T-cell (primary cell): ENCODE measurements at places on chromosomes 2 and 18.

GRCh38 chr2:121093692-121094091 lies 191.3 kb downstream of the TFCP2L1 start:
- no peak for DNase-seq

DNA sequence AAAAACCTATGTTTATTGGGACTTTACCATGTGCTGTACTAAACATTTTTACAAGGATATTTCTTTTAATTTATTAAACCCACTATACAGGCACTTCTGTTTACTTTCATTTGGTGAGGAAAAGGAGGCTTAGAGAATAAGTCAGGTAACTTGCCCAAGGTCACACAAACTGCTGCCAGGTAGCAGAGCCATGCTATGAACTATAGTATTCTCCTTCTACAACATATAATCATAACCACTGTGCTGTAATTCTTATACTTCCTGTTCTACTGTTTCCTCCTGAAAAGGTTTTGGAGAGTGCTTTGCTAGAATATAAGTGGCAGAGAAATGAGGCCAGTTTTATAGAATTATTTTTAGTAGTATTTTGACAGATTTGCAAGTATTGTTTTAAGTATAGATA lies 29.5 kb downstream of the SLC39A10 start:
- DNase-seq: no peak

DNA sequence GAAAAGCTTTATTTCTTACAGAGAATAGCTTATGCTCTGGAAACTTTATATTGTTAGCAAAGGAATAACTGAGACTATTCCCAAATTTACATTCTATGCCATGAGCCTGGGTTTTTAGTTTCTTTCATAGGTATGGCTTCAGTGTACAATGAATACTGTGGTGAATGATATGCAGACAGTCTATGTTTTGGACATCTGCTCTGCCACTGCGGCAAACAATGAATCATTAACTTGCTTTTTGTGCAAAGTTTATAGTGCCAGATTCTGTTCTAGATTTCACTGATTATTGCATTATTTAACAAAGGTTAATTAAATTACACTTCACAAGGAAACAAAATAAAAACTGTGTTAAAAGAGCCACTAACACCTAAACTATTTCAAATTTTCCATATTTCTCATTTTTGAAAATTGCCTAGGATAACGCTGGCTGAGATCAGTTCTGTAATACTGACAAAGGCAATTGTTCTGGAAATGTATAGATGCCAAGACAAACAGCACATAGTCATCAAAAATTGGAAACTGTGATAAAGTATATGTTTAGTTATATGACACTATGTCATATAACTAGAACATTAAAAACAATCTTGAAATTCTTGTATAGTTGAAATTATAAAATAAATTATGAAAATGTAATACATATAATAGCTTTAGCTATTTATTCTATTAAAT lies 74.7 kb downstream of the ITSN2 start:
- no peak for DNase-seq

GRCh38 chr2:69989009-69989408 lies 27.6 kb upstream of the ASPRV1 start:
- DNase-seq: no peak

DNA sequence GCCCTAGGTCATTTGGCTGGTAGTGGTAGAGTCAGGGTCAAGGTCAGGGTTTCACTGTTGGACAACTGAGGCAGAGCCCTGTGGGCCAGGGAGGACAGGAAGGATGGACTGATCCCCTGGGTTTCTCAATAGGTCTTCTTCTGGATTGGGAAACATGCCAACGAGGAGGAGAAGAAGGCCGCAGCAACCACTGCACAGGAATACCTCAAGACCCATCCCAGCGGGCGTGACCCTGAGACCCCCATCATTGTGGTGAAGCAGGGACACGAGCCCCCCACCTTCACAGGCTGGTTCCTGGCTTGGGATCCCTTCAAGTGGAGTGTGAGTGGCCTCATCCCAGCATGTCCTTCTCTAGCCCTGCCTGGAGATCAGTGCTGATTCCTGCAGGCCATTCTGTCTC lies 18.1 kb downstream of the VIL1 start:
- DNase-seq: no peak

GRCh38 chr2:202566286-202566685 lies 68.5 kb upstream of the FAM117B start:
- DNase-seq: no peak
